CD4-positive, alpha-beta T cell treated with Interleukin-15 for 4 hours (primary cell): ENCODE measurements at places on chromosomes 16 and 17.

GRCh38 chr17:68565661-68566441, 35.3 kb downstream of the FAM20A start:
- DNase-seq = no peak

DNA sequence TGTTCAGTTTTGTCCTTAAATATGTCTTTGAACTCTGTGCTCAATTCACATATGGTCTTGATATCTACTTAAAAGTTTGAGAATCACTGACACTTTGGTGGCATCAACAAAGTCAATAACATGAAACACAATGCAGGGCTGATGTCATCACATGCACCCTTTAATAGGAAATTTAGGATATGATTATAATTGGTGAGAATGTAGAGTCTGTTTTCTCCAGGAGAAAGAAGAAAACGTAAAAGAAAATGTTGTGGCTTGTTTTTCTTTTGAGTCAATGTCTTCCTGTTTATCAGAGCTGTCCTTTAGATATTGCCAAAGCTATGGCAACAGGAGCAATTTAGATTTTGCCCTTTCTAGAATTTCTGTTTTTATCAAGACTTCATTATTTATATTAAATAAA, 396.9 kb downstream of the CDH13 start:
- DNase-seq = no peak

- no peak for DNase-seq
These were observed 232.0 kb upstream of the GSE1 start for GRCh38 chr16:85380905-85381737.

DNA sequence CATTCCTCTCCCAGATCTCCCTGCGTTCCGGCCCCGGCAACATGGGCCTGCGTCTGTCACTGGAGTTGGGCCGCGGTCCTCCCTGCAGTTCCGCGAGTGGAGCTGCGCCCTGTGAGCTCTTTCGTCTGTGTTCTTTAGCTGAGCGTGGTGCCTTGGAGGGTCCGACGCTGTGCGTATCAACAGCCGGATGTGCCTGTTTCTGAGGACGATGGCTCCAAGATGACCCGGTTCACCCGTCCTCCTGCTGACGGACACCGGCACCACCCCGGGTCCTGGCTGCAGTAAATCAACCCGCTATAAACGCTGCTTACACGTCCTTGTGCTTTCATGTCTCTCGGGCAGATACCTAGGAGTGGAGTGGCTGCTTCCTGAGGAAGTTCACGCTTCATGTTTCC, 44.8 kb upstream of the GNG13 start:
- no peak for DNase-seq

DNA sequence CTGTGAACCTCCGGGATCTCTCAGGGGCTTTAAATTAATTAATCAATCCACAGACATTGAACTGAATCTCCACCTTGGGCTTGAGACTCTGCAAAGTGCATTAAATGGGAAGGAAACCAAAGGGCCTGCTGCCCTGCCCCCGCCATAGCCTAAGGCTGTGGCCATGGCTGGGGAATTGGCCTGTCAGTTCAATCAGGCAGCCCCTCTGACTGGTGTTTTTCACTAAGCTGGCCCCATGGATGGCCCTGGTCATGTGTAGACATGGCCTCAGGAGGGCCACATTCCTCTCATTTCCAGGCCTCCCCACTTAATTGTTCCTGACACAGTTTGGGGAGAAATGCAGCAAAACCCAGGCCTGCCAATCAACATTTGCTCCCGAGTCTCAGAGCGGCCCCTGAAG, 499.8 kb downstream of the WWOX start:
- DNase-seq = no peak

DNA sequence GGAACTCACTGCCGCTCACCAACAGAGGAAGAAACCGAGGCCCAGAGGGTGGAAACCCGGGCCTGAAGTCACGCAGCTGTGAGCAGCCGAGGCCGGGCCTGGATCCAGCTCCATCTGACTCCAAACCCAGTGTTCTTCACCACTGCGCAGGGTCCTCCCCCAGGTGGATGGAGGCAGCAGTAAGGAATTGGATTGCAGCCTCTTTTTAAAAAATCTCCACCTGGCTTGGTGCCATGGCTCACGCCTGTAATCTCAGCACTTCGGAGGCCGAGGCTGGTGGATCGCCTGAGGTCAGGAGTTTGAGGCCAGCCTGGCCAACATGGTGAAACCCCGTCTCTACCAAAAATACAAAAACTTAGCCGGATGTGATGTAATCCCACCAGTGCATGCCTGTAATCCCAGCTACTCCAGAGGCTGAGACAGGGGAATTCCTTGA, 177.2 kb downstream of the FOXL1 start:
- no peak for DNase-seq

DNA sequence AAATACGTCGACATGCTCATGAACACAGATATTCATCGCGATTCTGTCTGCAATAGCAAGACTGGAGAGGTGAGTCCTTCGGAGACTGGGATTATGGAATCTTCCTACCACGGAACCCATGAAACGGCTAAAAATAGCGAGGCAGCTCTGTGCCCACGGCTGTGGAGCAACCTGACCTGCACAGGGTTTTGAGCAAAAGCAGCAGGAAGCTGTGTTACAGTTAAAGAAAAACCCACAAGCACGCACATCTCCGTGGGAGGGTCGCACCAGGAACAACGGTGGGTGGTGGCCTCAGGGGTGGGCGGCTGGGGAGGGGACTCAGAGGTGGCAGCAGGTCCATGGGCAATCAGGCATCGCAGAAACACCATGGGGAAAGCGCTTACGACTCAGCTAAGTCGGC, 24.8 kb downstream of the SLC38A10 start:
- DNase-seq = no peak

DNA sequence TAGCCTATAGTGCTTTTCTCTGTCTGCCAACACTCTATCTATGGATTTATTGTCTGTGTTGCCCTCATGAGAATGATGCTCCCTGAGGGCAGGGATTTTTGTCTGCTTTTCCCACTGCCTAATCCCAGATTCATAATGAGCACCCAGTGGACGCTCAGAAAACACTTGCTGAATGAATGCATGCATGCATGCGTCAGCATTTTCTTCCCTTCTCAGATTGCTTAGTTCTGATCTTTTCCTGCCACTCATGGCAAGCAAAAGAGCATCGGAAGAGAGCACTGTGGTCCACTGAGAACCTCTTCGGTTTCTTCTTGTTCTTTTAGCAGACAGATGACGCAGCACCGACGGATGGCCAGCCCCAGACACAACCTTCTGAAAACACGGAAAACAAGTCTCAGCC, 246.8 kb downstream of the RBFOX1 start:
- DNase-seq = no peak

DNA sequence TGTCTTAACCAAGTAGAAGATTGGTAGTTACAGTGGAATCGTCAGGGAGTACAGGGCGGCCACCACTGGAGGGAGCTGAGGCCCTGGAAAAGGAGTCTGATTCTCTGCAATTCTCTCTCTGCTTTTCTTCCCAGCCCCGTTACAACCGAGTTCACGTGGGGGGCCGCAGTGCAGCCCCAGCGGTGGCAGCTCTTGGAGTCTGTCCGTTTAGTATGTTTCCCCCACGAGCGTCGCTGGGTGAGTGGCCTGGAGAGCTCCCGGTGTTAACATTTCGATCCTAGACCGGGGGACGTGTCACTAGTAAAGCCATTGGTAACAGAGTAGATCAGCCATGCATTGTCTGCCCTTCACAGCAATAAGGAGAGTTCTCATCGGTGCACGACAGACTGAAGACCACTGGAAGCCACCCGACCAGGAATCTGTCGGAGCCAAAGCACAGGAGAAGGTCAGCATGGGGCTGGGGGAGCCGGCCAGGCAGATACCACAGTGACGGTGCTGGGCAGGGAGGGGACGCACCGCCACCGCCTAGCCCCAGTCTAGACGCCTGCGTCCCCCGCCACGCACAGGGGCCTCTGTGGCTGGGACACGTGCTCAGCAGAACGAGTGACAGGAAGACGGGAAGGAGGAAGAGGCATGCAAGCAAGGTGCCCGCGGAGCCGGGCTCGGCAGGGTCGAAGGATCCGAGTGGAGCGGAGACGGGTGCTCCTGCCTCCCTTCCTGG, 15.7 kb downstream of the SLC16A3 start:
- no peak for DNase-seq

- no peak for DNase-seq
These were observed 538.9 kb downstream of the WWOX start for GRCh38 chr16:78638371-78638770.

GRCh38 chr16:4260360-4260759, 12.5 kb downstream of the TFAP4 start:
- no peak for DNase-seq

DNA sequence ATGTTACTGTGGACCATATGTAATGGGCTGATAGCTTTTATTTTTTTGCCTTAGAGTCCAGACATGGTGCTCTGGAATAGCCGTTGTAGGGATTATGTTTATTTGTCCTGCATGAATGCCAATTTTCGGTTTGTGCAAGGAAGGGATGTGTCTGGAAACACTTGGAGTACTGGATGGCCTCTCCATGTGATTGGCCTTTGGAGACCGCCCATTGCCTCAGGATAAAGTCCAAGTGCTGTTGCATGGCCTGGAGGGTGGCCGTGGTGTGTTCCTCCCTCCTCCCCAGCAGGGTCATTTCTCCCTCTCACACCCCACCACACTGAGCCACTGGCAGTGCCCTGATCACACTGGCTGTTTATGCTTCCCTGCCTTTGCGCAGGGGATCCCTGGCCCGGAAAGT, 93.9 kb downstream of the MSI2 start:
- DNase-seq = no peak

- DNase-seq = no peak
These were observed 369.1 kb downstream of the XYLT1 start for GRCh38 chr16:17101646-17102045.

GRCh38 chr17:47276868-47277267, 23.2 kb downstream of the ITGB3 start:
- no peak for DNase-seq

- no peak for DNase-seq
These were observed 22.1 kb upstream of the TVP23A start for GRCh38 chr16:10840703-10841102.

GRCh38 chr16:14248791-14249190, 177.7 kb downstream of the MRTFB start:
- DNase-seq = no peak

- no peak for DNase-seq
These were observed 126.0 kb upstream of the ERCC4 start for GRCh38 chr16:13793841-13794409.

GRCh38 chr16:13919330-13919682, 648 bp upstream of the ERCC4 start:
- peak; percentile 43 for DNase-seq

- no peak for DNase-seq
These were observed 991 bp downstream of the GPRC5C start for GRCh38 chr17:74432766-74433391.

GRCh38 chr17:71511266-71511995, 609.4 kb upstream of the SOX9 start:
- no peak for DNase-seq

GRCh38 chr17:33847900-33848299, 407.2 kb upstream of the CCL2 start:
- DNase-seq = no peak

- no peak for DNase-seq
These were observed 165.1 kb downstream of the ABCC12 start for GRCh38 chr16:47990676-47991075.

DNA sequence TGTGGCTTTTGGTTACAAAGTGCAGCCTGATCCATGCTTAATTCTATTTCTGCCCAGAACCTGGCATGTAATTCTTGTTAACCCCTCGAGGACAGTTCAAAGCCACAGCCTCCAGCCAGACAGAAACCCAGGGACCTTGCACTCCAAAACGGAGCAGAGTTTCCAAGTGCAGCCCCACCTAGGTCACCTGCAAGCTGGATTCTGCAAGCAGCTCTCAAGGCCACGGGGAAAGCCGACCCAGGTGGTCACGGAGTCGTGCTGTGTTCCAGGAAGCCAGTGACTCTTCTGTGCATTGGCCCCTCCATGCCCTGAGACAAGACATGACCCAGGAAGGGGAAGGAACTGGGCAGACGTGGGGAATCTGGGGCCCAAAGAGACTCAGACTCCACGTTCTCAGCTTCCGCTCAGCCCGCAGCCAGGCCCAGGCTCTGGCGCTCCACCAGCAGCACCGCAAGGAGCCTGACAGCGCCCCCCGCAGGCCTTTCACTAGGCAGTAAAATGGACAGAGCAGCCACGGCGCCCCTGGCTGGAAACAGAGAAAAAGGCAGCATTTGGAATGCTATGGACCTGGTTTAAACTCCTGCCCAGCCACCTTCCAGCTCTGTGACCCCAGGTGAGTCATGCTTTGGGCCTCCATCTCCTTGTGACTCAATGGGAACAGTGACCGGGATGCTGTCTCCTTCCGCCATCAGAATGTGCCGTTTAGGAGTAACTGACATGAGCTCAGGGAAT, 27.3 kb upstream of the GSG1L start:
- no peak for DNase-seq

- no peak for DNase-seq
These were observed 115.1 kb upstream of the ANKFN1 start for GRCh38 chr17:56038131-56038530.

DNA sequence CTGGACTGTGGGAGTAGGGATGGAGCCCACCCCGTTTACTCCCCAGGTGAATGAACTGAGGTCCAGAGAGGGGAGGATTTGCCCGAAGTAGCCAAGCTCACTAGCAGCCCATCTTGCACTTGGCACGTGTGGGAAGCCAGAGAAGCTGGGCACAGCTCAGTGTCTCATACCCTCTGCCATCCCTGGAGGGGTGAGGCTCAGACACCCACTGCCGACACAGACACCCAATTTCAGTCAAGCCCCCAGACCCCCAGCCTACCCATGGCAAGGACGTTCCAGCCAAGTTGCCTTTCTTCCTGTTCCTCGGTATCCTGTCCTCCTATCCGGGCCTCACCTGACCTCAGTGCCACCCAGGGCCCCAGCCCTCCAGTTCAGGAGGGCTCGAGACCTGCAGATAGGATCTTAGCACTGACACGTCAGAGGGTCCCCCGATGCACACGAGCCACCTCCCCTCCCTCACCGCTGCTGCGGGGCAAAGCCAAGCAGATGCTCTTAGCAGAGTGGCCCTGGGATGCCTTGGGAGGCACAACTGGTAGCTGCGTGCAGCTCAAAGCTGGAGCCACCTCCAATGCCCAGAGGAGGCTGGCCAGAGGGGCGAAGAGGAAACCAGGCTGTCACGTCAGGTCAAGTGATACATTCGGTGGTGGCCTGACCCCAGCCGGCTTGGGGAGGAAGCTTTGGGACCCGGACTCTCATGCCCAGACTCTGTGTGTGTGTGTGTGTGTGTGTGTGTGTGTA, 90.4 kb upstream of the TNRC6C start:
- no peak for DNase-seq

- no peak for DNase-seq
These were observed 4.8 kb downstream of the GNG13 start for GRCh38 chr16:795580-796229.

- no peak for DNase-seq
These were observed 1.5 kb upstream of the MYH10 start for GRCh38 chr17:8632061-8632460.
